ENCODE measurements at places on chromosomes 2 and 18. TPM values are rescaled to one million over a fixed set of nuclear protein-coding genes. Genes with fewer than 3 reads are reported as not detected.

- DNase-seq = no peak
These were observed 24.8 kb downstream of the SMAD4 start for GRCh38 chr18:51054764-51055163.

DNA sequence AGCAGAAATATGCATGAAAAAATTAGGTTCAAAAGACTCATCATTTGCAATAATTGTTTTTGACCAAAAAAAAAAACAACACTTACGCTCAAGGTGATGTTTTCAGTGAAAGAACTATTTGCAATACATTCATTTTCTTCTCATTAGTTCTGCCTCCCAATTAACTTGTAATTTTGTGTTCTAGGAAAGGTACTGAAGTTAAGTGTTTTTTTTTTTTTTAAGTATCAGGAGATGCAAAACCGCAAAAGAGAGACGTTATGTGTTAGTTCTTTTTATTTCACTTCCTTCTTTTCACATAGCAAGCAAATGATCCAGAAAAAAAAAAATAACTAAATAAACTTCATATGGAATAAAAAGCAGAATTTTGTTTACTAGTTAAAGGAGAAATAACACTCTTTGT is 735.2 kb upstream of the GCFC2 start:
- DNase-seq = no peak

Gene ATF2
- total RNA-seq = 50.0 TPM

Gene SCN7A
- not detected for total RNA-seq

Gene LYG2
- total RNA-seq = not detected

DNA sequence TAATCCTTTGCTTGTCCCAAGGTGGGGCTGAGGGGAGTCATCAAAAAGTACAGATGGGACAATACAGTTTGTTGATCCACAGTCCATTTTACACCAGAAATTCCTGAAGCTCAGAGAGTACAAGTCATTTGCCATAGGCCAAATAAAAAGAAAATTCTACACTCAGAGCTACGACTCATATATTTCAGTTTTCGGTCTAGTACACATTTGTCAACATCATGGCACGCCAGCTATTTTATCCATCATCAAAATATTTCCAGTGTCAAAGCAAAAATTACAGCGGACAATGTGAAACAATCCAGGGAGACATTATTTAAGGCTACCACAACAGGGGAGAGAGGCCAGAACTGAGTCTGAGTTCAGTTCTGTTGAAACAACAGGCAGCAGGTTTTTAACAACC is 587.5 kb upstream of the DSEL start:
- no peak for DNase-seq

- no peak for DNase-seq
These were observed 528.8 kb downstream of the CPS1 start for GRCh38 chr2:211085056-211085680.

GRCh38 chr2:216453955-216454614 is 41.8 kb downstream of the SMARCAL1 start:
- no peak for DNase-seq

DNA sequence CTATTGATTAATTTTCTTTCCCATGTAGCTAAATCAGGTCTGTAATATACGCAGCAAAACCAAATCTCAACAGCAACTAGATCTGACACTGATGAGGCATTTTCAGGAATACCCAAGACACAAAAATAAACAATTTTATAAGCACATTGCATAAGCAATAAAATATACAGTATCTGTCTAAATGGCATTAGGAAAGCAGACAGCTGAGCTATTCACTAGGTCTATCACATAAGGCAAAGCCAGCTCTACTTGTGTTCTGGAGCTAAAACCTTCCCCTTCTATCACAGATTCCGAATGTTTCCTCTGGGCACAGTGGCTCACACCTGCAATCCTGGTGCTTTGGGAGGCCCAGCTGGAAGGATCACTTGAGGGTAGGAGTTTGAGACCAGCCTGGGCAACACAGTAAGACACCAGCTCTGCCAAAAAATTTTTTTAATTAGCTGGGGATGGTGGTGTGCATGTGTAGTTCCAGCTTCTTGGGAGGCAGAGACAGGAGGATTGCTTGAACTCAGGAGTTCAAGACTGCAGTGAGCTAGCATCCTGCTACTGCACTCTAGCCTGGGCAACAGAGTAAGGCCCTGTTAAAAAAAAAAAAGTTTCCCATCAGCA is 21.1 kb downstream of the PTPN2 start:
- no peak for DNase-seq

Gene MC4R
- not detected for total RNA-seq

- no peak for DNase-seq
These were observed 144.9 kb downstream of the ACTR3 start for GRCh38 chr2:114034742-114035141.

Gene ABCB11
- not detected for total RNA-seq

Gene KCNJ13
- total RNA-seq = not detected

- peak; percentile 80 for DNase-seq
These were observed 38.9 kb downstream of the CNGA3 start for GRCh38 chr2:98385050-98385699.

DNA sequence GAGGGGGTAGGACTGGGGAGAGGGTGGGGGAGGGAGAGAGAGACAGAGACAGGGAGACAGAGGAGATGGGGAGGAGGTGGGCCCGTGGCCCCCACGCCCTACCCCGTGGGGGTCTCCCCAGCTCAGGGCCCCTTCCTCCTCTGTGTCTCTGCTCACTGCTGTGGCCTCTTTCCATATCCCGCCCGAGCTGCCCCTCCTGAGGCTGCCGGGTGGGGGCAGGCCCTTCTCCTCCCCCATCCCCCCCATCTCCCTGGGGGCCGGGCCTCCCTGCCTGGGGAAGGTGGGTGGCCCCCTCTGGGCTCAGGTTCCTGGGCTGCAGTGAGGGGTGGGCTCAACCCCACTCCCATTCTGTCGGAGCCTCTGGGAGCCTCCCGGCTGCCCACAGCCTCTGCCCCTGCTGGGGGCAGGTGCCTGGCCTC is 332 bp upstream of the PDCD1 start:
- DNase-seq = no peak

DNA sequence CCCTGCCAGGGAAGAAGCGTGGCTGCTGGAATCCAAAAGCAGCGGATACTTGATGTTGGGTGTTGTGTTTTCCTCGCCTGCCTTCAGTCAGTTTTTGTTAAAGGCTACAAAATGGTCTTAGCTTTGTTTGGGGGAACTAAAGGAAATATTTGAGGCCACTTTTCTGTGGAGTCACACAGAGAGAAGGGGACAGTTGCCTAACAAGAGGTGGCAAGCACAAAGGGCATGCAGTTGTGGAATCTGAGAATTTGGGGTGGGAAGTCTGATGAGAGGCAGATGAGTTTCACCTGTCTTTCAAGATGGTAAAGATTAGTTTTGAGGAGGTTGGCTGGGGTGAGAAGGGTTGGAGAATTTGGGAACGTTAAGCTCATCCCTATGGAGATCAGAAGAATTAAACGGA is 2.9 kb downstream of the MALT1 start:
- no peak for DNase-seq

GRCh38 chr2:236593956-236594355 is 24.3 kb downstream of the ACKR3 start:
- no peak for DNase-seq

DNA sequence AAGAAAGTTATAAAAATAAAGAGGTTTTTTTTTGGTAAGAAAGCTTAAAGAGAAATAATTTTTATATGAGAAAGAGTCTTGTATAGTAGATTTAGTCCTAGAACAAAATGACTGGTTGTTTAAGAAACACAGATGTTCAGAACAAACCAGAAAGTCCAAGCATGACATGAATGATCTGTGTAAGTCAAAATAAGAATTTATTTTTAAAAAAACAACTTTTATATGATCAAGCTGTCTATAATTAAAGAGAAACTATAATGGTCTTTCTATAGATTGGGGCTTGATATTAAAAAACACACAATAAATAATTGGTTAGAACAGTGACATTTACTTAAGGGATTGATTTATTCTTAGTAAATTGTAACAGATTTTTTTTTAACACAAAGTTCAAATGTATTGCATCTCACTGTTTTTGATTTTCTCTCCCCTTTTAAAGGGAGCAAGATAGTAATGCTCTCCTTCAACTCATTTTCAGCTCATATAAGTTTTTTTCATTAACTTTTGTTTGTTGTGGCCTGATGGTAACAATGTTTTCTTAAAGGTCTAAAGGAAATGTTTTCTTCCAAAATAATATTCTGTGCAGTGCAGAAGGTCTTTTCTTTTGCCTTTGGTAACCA is 1256.8 kb downstream of the LRP1B start:
- DNase-seq = no peak

- peak; percentile 11 for DNase-seq
These were observed 44.6 kb downstream of the INHBB start for GRCh38 chr2:120390381-120391055.

Gene SERPINB11
- not detected for total RNA-seq

DNA sequence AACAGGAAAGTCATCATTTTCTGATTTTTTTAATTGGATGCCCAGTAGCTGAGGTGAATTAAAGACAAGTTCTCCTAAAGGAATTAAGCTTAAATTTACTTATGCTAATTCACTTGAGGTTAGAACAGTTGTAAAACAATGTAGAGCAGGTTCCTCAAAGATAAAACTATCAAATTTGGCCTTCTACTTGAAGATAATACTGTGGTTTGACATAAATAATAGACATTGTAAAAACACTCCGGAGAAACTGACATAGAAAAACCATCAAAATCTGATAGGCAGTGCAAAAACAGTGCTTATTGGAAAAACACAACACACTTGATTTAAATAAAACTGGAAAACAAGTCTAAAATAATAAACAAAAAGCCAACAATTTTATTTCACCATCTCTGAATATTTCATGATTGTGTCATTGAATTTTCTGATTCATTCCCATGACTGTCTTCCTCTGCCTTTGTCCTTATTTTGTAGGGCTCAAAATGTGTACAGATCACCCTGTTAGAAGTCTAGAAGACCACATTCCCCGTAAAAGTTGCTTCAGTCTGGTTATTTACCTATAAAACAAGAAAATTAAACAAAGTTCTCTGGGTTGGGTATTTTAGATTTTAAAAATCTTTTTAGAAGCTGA is 28.3 kb upstream of the SLC40A1 start:
- no peak for DNase-seq

DNA sequence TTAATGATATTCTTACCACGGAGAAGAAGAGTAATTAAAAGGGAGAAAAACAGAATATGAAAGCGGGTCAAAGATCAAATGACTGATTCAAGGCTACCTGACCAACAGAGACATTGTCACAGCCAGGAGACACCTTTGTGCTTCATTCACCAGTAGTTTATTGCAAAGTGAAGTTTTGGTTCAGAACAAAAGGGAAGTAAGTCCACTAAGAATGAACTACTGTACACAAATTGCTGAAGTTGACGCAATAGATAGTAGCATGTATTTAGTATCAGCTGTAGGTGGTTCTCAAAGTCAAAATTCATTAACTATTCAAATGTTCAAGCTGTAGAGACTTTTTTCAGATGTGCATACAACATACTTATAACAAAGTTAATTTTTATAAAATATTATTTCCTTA is 64.7 kb upstream of the COX7A2L start:
- DNase-seq = no peak

DNA sequence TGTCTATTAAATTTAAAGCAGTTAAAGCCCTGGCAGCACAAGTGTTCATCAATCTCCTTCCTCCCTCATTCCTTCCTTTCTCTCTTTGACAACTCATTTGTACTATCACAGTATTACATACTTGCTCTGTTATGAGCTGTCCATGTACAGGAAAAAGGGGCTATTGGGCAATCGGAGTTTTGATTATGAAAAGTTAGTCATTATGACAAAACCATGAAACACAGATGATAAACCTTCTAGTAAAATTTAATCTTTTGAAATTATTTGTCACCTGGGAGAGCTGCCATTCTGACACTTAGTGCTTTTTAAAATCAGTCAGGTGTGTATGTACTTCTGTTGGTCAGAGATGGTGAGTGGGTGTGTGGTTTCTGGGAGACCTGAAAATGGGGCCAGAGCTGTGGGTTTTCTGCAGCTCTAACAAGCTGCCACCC is 39.4 kb downstream of the MAP4K4 start:
- no peak for DNase-seq

- peak; percentile 72 for DNase-seq
These were observed 40.0 kb downstream of the DNMT3A start for GRCh38 chr2:25301453-25302352.

- DNase-seq = no peak
These were observed 110.0 kb upstream of the STON1 start for GRCh38 chr2:48419884-48420511.

All from activated naive CD8-positive, alpha-beta T cell treated with anti-CD3 and anti-CD28 coated beads, Interleukin-2, amount 10 ng/mL, durations not matched to agents 7 days and 5 days (primary cell).